ENCODE measurements at places on chromosomes 4 and X.

GRCh38 chr4:172480471-172480870, 667.3 kb downstream of the GALNTL6 start:
- DNase-seq = no peak

- no peak for DNase-seq
Measured at GRCh38 chrX:16304751-16305150, 137.5 kb downstream of the MAGEB17 start.

GRCh38 chr4:54754394-54754793, 96.6 kb downstream of the KIT start:
- DNase-seq = no peak

- no peak for DNase-seq
Measured at GRCh38 chr4:37890801-37891259, at the start of gene TBC1D1. Gene TBC1D1 (plus strand): TSS chr4:37891084. CDS start chr4:37902096, 11,012 bp downstream.

- DNase-seq = no peak
Measured at GRCh38 chrX:45840411-45840950, 639.8 kb upstream of the DIPK2B start.

DNA sequence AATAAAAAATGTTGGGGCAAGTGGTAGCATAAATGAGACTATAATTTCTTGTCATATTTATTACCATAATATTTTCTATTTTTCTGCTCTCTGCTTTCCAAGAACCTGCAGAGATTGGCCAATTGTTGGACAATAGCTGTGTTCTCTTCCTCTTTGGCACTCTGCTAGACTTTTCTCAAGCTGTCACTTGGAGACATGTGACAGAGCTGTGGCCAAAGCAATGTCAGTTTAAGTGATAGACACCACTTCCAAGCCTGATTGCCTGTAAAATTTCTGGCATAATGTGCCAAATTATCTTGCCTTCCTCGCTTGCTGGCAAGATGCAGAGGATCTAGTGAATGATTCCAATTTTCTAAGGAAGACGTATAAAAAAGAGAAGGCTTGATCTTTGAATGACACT, 162.2 kb upstream of the NDST4 start:
- no peak for DNase-seq

DNA sequence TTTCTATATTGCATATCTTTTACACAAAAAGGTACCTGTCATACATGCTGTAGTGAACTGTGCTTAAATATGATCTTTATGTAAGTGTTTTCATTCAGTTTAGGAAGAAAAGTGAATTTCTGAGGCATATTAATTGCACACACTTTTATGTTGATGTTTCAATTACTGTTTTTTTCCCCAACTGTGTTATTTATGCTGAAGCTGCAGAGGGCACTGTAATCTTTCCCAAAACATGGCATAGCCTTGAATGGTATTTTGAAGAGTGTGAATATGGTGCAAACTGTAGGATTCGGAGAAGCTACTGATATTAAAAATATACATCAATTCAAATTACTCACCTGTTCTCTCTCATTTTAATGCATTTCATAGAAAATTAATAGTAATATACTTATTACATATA, 6.0 kb upstream of the CENPE start:
- no peak for DNase-seq

DNA sequence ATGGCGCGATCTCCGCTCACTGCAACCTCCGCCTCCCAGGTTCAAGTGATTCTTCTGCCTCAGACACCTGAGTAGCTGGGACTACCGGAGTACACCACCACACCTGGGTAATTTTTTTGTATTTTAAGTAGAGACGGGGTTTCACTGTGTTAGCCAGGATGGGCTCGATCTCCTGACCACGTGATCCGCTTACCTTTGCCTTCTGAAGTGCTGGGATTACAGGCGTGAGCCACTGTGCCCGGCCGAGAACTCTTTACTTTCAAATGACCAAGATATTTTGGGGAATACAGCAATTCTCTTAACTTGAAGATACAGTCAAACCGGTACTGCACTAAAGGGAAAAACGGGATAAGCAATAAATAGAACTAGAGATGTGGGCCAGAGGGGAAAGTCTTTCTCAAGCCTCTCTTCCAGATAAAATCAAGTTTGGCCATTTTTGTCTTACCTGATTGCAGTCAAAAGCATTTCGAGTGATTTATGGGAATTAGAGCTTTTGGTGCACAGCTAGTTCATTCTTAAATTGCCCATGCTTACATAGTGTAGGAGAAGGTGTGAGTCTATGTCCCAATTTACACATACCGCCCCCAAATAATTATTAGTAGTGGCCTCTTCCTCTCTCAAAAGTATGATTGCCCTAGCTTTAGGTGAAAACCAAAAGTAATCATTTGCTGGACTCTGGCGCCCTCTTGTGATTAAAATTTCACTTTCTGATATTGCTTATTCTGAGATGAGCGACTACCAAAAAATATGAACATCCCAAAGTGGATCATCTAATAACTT, 53.2 kb upstream of the ABCG2 start:
- DNase-seq = peak; percentile 47

DNA sequence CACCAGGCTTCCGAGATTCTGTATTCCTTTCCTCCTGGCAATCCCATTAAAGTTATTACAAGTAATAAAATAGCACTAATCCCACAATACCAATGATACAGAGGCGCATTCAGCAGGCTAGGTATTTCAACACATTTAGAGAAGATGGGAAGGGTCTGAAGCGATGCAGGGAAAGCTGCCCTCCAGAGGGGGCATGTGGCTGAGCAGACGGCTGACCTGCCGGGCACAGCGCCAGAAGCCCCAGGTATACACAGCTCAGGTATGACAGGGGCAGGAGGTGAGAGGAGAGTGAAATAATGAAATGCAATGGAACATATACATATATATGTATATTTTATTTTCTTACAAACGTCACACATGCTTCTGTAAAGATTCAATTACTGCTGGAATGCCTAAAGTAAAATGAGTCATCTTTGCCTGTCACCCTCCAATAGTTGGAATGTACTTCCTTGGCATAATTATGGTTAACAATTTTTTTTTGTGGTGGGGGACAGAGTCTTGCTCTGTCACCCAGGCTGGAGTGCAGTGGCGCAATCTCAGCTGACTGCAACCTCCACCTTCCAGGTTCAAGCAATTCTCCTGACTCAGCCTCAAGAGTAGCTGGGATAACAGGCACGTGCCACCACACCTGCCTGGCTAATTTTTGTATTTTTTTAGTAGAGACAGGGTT, 21.3 kb upstream of the CDKN2AIP start:
- no peak for DNase-seq

GRCh38 chr4:1990348-1990645, 18.5 kb downstream of the NELFA start:
- no peak for DNase-seq

DNA sequence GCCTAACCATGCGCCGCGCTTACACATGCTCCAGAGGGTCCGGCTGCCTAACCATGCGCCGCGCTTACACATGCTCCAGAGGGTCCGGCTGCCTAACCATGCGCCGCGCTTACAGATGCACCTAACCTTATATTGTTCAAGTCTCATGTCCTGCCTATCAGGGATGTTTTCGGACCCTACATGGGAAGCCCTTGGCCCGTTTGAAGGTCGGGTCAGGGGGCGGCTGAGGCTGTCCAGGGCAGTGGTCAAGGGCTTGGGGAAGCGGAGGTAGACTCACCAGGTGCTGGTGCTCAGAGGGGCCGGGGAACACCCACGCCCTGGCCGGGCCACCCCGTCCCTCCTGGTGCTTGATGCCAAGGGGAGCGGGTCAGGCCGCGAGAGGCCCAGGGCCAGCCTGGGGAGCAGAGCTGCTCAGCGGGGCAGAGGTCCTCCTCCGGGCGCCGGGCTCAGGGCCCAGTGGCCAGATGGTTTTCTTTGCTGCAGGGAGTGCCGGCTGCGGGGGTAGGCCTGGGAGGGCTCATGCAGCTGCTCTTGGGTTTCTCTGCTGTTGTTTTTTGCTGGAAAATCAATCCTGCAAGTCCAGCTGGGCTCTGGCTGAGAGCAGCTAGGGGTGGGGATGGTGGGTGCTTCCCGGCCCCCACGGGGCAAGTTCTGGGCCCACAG, 35.4 kb upstream of the SPON2 start:
- DNase-seq = no peak

- DNase-seq = no peak
Measured at GRCh38 chr4:26916195-26916594, 55.6 kb downstream of the STIM2 start.

- DNase-seq = no peak
Measured at GRCh38 chr4:158858410-158859199, 89.8 kb downstream of the FNIP2 start.

DNA sequence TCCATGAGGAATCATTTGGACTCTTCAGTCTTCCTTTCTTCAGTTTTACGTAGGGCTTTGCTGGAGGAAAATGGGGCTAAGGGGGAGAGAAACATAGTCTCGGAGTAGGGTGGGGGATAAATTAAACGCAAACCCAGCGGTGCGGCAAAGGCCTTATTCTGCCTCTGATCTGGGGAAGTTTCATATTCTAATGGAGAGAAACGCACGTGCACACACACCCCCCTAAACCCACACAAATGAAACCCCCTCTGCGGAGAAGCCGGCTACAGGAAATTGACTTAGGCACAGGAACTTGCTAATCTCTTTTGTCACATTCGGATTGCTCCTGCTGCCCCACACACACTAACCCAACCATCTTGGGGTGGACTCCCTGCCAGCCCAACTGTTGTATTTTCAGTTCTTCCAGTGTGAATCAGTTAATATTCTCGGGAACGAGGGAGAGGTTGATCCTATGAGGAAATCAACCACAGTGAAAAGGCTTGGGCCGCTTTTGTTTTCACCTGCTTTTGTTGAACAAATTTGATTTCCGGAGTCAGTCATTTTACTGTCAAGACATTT, at the start of gene RHOH:
TSS of gene RHOH (plus strand) at position 308 of the 558 bp plus-strand sequence. CDS start 46,356 bp downstream, outside the sequence.
- peak; percentile 64 for DNase-seq

GRCh38 chrX:141133272-141133671, 43.7 kb downstream of the LDOC1 start:
- no peak for DNase-seq

DNA sequence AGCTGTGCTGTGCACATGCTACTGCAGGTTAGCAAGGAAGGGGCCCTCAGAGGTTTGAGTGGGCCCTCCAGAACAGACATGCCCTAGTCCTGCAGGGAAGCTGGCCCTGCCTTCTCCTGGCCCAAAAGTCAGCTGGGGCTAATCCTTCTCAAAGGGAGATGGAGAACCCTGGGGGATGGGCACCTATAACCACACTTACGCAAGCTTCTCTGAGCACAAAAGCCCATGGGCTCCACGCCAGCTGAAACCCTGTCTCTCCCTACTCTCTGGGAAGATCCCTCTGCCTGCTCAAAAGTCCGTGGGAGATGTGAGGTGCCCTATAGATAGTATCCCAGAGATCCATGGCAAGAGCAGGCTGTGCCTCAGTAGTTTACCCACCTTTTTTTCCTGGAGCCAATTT, 58.9 kb upstream of the DKK2 start:
- no peak for DNase-seq

- no peak for DNase-seq
Measured at GRCh38 chr4:113311047-113311446, 261.6 kb downstream of the ANK2 start.

DNA sequence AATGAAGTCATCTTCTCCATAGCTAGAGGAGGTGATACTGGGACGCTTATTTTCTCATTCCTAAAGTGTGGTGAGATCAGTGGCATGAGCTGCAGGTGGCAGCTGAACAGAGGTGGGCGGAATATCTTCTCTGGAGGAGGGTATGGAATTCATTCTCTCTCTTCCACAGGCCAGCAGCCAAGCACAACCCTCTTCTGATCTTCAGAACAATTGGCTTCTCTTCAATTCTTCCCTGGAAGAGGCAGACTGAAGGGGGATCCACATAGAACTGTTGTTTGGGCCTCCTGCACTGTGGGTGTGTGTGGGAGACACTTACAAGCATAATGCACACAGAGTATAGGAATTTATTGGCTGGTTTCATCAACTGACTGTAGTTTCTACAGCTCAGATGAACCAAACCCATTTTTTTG, 180.4 kb upstream of the RASGEF1B start:
- no peak for DNase-seq

- DNase-seq = no peak
Measured at GRCh38 chr4:152325831-152326230, 210.1 kb downstream of the FBXW7 start.

DNA sequence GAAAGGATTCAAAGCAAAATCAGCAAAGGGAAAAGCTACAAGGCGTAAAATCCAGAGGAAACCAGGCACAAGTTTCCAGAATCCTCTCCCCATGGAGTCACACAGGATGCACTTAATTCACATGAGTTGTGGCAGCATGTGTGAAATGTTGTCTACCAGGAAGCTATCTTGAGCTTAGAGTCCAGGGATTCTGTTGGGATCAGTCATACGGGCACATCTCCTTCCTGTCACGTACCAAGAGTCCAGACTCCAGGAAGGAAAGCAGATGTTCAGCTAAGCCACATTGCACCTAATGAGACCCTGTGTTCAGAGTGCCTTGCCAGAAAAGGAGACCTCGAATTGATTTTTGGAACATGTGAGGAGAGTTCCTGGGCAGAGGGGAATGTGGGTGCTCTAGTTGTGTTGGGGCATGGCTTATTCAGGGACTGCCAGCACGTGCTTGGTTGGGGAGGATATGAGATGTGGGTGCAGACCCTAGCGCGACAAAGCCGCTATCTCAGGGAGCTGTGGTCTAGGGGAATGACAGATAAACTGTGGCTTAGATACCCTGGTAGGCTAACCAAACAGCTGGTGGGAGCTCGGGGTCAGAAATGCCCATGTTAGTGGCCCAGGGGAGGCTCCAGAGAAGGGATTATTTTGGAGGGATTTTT, 70.0 kb downstream of the EVC start:
- DNase-seq = no peak

GRCh38 chrX:53269536-53270107, 11.8 kb downstream of the IQSEC2 start:
- DNase-seq = no peak

DNA sequence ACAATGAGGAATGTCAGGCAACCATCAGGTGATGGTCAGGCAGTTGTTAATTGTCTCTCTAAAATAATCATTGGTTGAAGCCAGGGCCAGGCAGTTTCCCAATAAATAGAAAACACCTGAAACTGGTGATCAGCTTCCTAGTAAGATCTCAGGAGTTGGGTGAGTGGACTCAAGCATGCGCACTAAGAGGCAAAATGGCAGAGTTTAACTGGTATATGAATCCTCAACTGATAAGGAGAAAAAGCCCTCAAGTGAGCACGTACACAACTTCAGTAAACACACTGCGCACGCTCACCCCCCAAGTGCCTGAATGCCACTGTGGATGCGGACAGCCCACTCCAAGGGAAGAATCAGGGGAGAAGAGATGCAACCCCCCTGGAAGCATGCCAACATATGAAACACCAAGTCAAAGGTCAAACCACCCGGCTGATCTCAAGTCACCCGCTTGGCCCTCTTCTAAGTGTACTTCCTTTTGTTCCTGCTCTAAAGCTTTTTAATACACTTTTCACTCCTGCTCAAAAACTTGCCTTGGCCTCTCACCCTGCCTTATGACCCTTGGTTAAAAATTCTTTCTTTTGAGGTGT, 39.9 kb downstream of the LNX1 start:
- DNase-seq = no peak

Measured in activated gamma-delta T cell treated with Interleukin-2 at 50 U/mL for 16 hours (primary cell).